Regular cardiac myocyte (primary cell): ENCODE measurements at places on chromosomes 12 and 14. TPM values are rescaled to one million over a fixed set of nuclear protein-coding genes. Genes with fewer than 3 reads are reported as not detected.

Gene YY1
- total RNA-seq: 37.8 and 39.7 TPM in 2 replicates

Gene SMIM10L1
- 5.9 and 7.3 TPM in 2 replicates for total RNA-seq

Gene SYT1
- 2.5 and 5.8 TPM in 2 replicates for total RNA-seq

Gene UNC79
- total RNA-seq: under 0.01 and 0.28 TPM in 2 replicates

Gene TMEM52B
- total RNA-seq: under 0.01 and 0.56 TPM in 2 replicates

Gene ZNF605
- total RNA-seq: 7.1 and 13.8 TPM in 2 replicates

Gene PPP1R1A
- not detected in 2 replicates for total RNA-seq

Gene RNU4-1
- under 0.01 TPM in 1 of 2 replicates, not detected in the other for total RNA-seq

Gene LTBP2
- 156 and 186 TPM in 2 replicates for total RNA-seq

Gene BAZ1A
- total RNA-seq: 23.7 and 49.3 TPM in 2 replicates

Gene NRIP2
- total RNA-seq: under 0.01 and 0.28 TPM in 2 replicates

Gene TTC5
- total RNA-seq: 19.4 and 25.3 TPM in 2 replicates

Gene CSRNP2
- 23.1 and 23.4 TPM in 2 replicates for total RNA-seq

Gene KHNYN
- total RNA-seq: 45.6 and 53.8 TPM in 2 replicates

Gene POTEG
- total RNA-seq: not detected in 2 replicates

Gene KRT75
- not detected in 2 replicates for total RNA-seq

Gene PLEKHD1
- total RNA-seq: under 0.01 TPM in 1 of 2 replicates, not detected in the other

Gene RD3L
- not detected in 2 replicates for total RNA-seq

Gene CLEC14A
- total RNA-seq: 8.2 and 18.3 TPM in 2 replicates

Gene RAPGEF3
- total RNA-seq: 5.1 and 8.8 TPM in 2 replicates

Gene P2RX7
- under 0.01 and 1.1 TPM in 2 replicates for total RNA-seq

Gene FAM90A1
- total RNA-seq: under 0.01 and 0.28 TPM in 2 replicates

Gene SERPINA9
- 0.28 and 0.96 TPM in 2 replicates for total RNA-seq

Gene LTB4R2
- 1.3 and 3.1 TPM in 2 replicates for total RNA-seq

Gene FSCB
- total RNA-seq: under 0.01 and 0.19 TPM in 2 replicates

Gene ERBB3
- 0.38 and 0.56 TPM in 2 replicates for total RNA-seq

Gene NGB
- total RNA-seq: not detected in 2 replicates

Gene ACOT4
- 0.77 and 1.4 TPM in 2 replicates for total RNA-seq

Gene SLC38A4
- total RNA-seq: 0.28 and 1.7 TPM in 2 replicates

Gene ASCL1
- total RNA-seq: not detected in 2 replicates

Gene CLEC4D
- not detected in 2 replicates for total RNA-seq

Gene SOX5
- total RNA-seq: 2.7 and 4.8 TPM in 2 replicates

Gene TEAD4
- total RNA-seq: 3.4 and 16.7 TPM in 2 replicates

Gene CACNA2D4
- under 0.01 and 0.38 TPM in 2 replicates for total RNA-seq

Gene MYO1H
- total RNA-seq: not detected in 2 replicates

Gene IFNG-AS1
- total RNA-seq: not detected in 2 replicates

Gene RASSF9
- 0.77 and 0.85 TPM in 2 replicates for total RNA-seq

Gene PRPH
- total RNA-seq: under 0.01 and 0.85 TPM in 2 replicates

Gene DDX51
- total RNA-seq: 5.4 and 8.6 TPM in 2 replicates

Gene FBLN5
- 3.8 and 17.8 TPM in 2 replicates for total RNA-seq

Gene YARS2
- 29.3 and 36.8 TPM in 2 replicates for total RNA-seq
